ENCODE measurements at places on chromosomes 6 and 20.

- no peak for DNase-seq
Measured at GRCh38 chr6:29577544-29577943, 7.4 kb upstream of the OR2H2 start.

DNA sequence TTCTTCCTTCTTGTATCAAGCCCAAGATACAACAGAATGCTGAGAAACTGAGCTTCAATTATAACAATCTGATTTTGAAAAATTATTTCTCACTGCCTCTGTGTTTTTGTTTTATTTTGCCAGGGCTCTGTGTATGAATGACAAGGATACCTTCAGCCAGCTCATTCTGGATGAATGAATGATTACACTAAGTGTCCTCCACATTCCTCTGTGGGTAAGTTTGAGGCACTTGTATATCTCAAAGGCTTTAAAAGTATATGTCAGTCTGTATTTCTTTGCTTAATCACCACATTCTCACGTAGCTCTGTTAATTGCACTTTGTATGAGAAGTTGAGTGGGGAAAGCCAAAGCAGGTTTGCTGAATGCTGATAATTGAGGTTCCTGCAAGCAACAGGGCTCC lies 95.1 kb downstream of the TIAM2 start:
- DNase-seq, result no peak

GRCh38 chr20:6178537-6178936 lies 55.7 kb upstream of the FERMT1 start:
- peak; percentile 24 for DNase-seq

DNA sequence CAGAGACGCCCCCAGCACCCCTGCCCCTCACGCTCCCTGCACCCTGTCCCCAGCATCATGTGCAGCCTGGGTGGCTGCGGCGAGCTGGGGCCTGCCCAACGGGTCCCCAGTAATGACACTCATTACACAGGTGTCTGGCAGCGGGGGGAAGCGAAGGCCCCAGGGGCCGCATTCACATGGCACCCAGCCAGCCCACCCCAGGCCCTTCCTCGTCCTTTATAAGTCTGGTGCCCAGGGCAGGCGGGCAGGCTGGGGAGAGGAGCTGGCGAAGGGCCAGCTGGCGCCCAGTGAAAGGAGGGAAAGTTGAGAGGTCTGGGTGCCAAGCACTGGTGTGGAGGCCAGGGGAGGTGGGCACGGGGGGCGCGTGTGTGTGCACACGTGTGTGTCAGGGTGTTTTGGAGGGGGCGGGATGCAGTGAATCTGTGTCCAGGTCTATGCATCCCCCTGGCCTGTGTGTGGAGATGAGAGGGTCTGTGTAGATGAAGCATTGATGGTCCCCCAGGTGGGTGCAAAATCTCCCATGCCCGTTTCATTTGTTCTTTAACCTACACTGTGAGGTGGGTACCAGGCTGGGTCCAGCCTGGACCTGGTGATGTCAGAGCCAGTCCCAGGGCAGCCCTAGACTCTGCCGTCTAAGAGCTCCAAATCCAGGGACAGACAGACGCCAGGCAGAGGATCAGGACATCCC lies 105.3 kb downstream of the CEBPB start:
- DNase-seq, result no peak

GRCh38 chr6:66362888-66363287 lies 655.9 kb upstream of the EYS start:
- no peak for DNase-seq

GRCh38 chr6:139407718-139408222 lies 33.3 kb upstream of the CITED2 start:
- no peak for DNase-seq

DNA sequence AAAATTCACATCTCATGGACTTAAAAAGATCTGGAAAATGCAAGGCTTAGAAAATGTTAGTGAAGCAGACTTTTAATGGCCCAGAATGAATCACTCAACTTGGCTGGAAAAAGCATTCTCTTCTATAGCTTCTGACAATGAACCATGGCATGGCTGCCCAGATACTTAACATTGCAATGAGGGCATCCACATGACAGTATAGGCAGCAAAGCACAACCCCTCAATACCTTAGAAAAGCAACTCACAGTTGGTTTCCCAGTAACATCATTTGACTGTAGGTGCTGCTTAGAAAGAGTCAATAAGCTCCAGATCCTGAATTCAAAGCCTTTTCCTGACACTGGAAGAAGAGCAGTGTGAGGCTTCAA lies 155.8 kb downstream of the EYA4 start:
- DNase-seq, result no peak

GRCh38 chr6:20833881-20834515 lies 299.7 kb downstream of the CDKAL1 start:
- DNase-seq, result no peak

DNA sequence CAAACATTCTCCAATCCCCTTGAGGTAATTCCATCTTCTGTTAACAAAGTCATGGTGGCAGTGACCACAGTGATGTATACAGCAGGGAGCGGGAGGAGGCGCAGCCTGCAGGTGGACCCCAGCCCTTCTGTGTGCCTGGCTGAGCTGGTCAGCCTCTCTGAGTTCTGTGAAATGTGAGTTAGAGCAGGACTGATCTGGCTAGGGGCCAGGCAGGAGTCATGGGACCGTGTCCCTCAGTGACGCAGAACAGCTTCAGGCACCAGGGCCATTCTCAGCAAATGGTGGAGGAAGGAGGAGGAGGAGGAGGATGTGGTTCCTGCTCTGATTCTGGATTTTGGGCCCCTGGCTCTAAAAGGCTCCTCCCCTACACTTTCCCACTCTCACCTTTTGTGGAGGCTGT lies 6.9 kb downstream of the PHACTR3 start:
- no peak for DNase-seq

DNA sequence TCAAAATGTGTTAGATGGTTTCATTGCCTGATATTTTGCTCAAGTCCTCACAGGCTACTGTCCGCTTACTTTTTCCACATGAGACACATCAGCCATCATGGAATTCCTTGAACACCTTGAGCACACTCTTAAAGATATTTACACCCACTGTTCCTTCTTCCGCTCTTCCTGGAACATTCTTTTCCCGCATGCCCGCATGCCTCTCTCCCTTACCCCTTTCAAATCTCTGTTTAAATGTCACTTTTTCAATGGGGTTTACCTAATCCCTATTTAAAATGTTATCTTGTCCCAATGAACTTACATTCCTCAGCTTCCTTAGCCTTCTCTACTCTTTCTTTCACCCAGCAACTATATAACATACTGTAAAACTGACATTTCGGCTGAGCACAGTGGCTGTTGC lies 503.3 kb upstream of the PTCHD4 start:
- DNase-seq, result no peak

DNA sequence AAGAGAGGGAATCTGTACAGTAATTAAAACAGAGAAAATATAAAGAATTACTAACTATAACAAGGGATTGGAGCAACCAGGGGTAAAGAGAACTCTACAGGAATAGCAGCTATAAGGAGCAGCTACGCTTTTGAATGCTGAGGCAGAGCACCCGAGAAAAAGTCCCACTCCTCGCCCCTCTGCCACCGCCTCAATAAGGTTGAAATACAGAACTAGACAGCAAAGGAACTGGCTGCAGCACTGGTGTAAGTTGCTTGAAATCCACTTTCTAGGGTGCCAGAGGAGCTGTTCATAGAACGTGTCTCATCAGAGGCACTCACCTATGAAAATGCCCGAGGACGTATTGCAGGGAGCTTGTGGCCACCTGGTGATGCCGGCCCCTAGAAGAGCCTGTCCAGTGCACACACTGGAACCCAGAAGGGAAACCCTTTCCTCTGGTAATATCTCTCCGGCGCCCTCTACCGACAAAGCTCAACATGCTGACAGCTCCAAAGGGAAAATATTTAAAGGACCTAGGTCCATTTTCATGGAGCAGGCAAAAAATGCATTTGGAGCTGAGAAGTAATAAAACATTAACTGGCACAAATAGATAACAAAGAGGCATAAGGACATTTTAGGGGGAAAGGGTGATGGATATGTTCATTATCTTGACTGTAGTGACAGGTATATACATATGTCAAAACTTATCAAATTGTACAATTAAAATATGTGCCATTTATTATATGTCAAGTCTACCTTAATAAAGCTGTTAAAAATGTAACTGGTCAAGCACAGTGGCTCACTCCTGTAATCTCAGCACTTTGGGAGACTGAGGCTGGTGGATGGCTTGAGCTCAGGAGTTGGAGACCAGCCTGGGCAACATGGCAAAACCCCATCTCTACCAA lies 137.4 kb upstream of the HDAC2 start:
- peak; percentile 55 for DNase-seq

- DNase-seq, result peak; percentile 26
Measured at GRCh38 chr20:6074145-6074561, 20.3 kb upstream of the LRRN4 start.

- DNase-seq, result no peak
Measured at GRCh38 chr6:148118244-148118643, 224.4 kb upstream of the SASH1 start.

DNA sequence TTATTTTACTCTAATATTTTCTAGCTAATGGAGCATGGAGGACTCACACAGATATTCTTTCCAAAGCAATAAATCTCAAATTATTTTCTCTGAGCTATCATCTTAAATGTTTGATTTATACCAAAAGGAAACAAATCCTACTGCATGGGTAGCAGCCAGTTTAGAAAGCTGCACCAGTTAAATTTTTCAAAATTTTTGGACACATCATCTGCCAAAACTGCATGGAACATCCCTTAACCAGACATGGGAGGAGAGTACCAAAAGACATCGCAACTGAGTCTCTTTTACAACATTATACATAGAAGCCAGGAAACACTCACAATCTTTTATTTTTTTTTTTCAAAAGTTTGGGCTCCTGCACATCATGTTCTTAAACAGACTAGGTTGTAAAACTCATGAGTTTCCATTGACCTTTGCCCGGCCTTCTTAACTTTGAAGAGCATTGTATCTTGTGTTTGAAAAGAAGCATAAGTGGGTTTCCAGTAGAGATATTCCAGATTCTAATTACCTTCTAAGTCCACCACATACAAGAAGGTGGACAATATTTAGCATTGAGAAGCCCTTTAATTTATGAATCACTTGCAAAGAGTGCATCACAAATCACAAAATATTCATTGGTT lies 87.7 kb upstream of the HMGCLL1 start:
- DNase-seq, result no peak

GRCh38 chr6:121666814-121667213 lies 231.4 kb downstream of the GJA1 start:
- peak; percentile 25 for DNase-seq

GRCh38 chr6:2617729-2618128 lies 133.0 kb downstream of the MYLK4 start:
- DNase-seq, result no peak
